ENCODE measurements at places on chromosomes 1 and 21.

- peak; percentile 38 for DNase-seq
These were observed 1.7 kb downstream of the TSPEAR start for GRCh38 chr21:44709426-44710293.

- no peak for DNase-seq
These were observed 504.9 kb downstream of the OMA1 start for GRCh38 chr1:58041621-58042020.

GRCh38 chr1:185816460-185816859 lies 82.3 kb downstream of the HMCN1 start:
- no peak for DNase-seq

DNA sequence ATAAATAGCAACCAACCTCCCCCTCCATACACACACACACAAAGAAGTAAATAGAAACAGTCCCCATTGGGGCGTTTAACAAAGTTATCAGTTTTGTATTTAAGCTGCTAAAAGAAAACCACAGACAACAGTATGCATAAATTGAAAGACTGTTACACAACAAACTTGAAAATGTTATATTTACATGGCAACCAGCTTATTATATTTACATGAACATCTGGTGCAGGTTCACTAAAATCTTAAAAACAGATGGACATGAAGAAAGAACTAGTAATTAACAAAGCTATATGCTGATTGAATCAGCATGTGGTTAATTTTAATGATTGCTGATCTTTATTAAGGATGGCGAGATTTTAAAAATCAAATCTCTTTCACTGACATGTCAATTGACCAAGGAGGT lies 384.7 kb downstream of the LRRIQ3 start:
- no peak for DNase-seq

GRCh38 chr1:170776777-170777176 lies 112.8 kb downstream of the PRRX1 start:
- no peak for DNase-seq

DNA sequence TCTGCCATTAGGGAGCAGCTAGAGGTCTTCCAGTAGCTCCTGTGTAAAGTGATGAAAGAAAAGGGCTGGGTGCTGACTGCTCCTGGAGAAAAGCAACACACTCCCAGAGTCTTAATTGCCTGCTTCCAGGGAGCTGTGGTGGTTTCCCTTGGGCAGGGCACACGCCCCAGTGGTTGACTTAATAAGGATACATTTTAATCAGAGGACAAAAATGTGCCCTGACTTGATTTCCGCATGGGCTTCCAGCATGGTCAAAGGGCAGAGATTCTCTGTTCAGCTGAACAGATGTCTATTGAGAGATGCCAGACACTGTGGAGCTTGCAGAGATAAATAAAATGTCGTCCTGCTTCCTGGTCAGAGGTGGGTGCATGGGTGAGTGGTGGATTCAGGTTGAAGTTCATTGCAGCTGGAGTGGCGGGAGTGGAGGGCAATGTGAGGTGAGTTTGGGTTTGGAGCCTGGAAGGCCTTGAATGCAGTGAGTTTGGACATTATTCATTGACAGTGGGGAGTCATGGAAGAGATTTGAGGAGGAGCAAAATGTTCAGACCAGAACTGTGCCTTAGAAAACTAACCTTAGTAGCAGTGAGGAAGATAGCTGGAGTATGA lies 16.0 kb downstream of the QSOX1 start:
- no peak for DNase-seq

DNA sequence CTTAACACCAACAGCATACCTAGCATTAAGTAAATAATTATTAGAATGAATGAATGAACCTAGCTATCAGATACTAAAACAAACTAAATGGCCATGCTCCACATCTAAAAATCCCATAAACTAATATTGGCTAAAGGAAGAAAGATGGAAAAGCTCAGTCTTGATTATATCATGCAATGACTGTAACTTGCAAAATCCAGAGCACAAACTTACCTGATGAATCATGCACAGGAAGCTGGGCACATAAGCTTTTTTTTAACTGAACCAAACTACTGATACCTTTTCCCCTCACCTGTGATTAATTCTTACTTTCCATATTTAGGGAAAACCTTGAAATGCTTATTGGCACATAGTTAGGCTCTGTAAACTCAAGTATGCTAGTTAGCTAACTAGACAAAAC lies 70.2 kb downstream of the KIF14 start:
- DNase-seq: no peak

- no peak for DNase-seq
These were observed 16.9 kb downstream of the SLC2A1 start for GRCh38 chr1:42941640-42942330.

GRCh38 chr21:45837936-45838335 lies 143.6 kb upstream of the COL6A1 start:
- no peak for DNase-seq

GRCh38 chr1:150366416-150367296 lies 2.7 kb downstream of the RPRD2 start:
- no peak for DNase-seq

DNA sequence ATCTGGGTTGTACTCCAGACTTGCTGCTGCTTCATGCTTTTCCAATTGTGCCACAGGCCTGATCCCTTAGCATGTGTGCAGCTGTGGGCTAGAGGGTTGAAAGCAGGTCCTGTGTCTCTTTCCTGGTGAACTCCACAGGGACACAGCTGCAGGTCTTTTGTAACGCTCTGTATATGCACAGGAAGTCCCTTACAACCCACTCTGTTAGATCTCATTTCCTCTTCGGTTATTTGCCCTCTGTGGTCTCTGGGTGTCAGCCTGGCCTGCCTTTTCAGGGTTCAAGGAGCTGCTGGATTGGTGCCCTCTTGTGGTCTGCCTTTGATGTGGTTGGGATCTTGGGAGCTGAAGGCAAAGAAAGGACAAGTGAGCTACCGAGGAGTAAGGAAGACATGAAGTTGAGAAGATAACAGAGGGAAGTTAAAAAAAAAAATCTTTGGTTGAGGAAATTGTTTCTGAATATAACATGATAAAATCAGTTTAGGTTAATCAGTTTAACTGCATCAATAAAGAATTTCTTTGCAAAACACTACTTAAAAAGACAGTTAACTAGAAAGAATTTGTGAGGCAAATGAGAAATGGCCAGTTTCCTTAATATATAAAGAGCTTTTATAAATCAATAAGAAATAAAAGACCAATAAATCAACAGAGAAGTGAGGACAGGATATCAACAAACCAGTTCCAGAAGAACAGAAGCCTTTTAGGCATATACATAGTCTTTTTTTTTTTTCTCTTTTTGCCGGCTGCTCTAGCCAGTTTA lies 44.1 kb downstream of the UCK2 start:
- no peak for DNase-seq

DNA sequence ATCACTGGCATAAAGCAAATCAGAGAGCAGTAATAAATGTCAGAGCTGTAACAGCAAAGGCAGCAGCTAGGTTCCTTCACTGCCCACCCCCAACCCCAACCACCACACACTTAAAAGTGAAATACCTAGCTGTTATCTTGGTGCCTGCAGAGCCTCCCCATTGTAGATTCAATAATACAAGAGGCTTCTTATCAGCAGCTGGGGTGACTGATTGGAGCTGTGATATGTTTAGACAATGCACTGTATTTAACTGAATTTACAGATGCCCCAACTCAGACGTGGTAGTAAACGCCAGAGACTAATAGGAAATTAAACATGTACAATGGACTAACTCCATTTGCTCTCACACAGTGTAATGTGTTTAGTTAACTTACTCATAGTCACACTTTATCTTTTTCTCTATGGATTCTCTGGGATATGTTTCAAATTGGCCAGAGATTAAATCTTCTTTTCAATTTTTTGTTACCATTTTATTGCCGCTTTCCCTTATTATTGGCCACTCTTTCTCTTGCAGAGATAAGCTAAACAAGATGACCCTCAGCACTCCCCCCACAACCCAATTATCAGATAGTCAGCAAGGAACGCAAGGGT lies 117.1 kb downstream of the ESRRG start:
- no peak for DNase-seq

- DNase-seq: no peak
These were observed 7.0 kb upstream of the C1orf174 start for GRCh38 chr1:3907031-3907534.

DNA sequence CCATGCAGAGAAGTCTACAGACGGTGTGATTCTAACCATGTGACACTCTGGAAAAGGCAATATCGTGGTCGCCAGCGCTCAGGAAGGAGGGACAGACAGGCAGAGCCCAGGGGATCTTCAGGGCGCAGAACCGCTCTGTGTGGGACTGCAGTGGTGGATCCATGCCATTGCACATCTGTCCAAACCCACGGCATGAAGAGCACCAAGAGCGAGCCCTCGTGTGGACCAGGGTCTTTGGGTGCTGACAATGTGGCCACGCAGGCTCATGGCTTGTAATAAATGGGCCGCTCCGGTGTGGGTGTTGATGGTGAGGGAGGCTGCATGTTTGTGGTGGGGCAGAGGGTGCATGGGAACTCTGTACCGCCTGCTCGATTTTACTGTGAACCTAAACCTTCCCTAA lies 25.3 kb upstream of the POFUT2 start:
- no peak for DNase-seq

DNA sequence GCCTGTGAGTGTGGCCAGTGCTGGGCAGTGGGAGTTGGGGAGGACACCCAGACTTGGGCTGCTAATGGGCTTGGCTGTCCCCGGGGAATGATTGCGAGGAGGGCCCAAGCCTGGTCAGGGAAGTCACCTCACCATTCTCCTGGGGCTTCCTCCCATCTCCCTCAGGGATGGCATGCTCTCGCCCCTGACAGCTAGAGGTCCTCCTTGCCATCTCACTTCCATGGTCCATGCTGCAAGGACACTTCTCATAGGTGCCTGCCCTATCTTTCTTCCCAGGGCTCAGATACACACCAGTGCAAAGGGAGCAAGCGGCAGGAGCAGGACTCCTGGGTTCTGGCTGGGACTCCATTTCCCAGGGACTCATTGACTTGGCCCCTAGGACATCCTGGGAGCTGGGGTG lies 4.1 kb downstream of the NTRK1 start:
- no peak for DNase-seq

DNA sequence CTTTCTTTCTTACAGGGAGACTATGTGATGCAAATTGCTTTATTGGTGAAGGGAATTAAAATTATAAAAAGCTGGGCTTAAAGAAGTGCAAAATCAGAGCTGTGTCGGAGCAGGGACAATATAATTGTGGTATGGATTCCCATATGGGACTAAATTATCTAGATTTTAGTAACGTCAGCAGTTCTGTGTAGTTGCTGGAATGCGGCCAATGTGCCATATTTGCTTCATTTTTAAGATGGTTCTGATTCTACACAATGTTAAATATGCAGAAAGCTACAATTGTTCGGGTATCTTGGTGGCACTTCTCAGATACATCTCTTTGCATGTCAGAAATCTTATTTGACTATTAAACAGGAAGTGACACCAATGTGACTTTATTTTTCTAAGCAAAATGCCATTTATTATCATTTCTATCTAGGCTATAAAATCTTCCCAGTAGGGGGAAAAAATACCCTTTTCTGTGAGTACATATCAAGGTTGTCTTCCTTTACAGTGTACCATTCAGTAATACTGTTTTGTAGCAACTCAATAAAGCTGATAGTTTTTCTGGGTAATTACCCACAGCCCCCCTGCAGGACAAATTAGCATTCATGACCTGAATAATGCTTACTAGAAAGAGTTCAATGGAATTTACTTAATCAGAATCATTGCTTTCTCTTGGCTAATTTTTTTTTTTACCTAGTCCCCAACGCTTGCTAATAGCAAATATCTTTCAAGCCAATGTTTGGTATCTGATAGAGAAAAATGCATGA lies 288.3 kb upstream of the ADGRL2 start:
- no peak for DNase-seq

- DNase-seq: no peak
These were observed 49.5 kb downstream of the NRDC start for GRCh38 chr1:51829058-51829457.

GRCh38 chr1:106613068-106613467 lies 443.4 kb upstream of the PRMT6 start:
- no peak for DNase-seq

DNA sequence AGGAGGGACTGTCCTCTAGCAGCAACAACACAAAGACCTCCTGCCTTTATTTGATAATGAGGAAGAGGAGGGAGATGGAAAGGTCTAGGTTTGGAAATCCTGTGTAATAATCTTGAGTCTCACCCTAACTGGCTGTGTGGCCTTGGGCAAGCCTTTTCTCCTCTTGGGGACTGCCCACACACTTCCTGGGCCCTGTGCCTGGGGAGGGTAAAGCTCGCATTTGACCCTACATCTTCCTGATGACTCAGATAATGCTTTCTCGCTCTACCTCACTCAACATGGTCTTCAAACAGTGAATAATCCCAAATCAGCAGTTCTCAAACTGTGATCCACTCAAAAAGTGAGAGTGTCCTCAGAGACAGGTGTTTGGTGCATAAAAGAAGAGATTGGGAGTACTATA lies 81.2 kb downstream of the VWA5B1 start:
- DNase-seq: no peak

- no peak for DNase-seq
These were observed 203.0 kb downstream of the TOMM20 start for GRCh38 chr1:234925440-234926263.

DNA sequence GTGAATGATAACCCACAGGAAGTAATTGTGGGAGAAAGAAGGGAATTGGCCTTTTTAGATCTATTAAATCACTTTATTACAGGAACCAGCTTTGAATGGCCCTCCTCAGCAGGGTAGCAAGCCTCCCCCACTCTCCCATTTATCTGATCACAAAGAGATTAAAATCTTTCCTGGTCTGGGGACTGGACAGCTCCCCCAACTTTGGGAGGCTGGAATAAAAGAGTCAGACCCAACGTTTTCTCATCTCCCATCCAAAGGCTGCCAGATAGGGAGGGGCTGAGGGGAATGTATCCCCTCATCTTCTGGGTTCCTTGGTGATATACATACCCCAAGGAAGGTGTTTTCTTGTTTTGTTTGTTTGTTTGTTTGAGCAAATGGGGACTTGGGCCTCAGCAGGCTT lies 2.4 kb downstream of the LIN28A start:
- DNase-seq: no peak

- no peak for DNase-seq
These were observed 471.8 kb upstream of the PRMT6 start for GRCh38 chr1:106584676-106585075.

DNA sequence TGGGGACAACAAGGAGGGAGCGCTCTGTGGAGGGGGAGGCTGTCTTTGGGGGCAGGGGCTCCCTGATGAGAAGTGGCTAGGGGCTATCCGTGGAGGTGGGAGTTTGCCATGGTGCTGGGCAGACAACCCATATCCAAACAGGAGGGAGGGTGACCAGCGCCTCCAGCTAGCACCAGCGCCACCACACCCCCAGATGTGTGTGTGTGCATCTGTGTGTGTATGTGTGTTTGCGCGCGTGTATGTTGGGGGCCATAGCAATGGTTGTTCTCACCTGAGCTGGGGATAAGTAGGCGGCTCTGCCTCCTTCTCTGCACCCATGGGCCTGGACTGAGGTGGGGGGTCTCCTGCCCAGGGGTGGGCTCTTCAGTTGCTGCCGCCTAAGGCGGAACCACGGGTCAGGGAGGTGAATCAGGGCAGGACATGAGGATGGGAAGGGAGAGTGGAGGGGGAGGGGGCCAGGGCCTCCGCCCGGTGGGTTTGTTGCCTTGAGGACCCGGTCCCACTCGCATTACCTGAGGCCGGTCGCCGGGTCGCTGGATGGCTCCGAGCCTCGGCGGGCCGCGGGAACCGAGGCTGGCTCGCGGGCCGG lies 345 bp downstream of the HPCAL4 start:
- DNase-seq: no peak

- no peak for DNase-seq
These were observed 7.6 kb downstream of the CDKN2C start for GRCh38 chr1:50977575-50978143.

- DNase-seq: no peak
These were observed 29.8 kb downstream of the AHDC1 start for GRCh38 chr1:27574001-27574781.

All from NCI-H187 treated with DMSO at 0.1 percent for 48 hours (cell line).